ENCODE measurements at places on chromosomes 11 and 22. TPM values are rescaled to one million over a fixed set of nuclear protein-coding genes. Genes with fewer than 3 reads are reported as not detected.

The HTR3A gene
- not detected for total RNA-seq

DNA sequence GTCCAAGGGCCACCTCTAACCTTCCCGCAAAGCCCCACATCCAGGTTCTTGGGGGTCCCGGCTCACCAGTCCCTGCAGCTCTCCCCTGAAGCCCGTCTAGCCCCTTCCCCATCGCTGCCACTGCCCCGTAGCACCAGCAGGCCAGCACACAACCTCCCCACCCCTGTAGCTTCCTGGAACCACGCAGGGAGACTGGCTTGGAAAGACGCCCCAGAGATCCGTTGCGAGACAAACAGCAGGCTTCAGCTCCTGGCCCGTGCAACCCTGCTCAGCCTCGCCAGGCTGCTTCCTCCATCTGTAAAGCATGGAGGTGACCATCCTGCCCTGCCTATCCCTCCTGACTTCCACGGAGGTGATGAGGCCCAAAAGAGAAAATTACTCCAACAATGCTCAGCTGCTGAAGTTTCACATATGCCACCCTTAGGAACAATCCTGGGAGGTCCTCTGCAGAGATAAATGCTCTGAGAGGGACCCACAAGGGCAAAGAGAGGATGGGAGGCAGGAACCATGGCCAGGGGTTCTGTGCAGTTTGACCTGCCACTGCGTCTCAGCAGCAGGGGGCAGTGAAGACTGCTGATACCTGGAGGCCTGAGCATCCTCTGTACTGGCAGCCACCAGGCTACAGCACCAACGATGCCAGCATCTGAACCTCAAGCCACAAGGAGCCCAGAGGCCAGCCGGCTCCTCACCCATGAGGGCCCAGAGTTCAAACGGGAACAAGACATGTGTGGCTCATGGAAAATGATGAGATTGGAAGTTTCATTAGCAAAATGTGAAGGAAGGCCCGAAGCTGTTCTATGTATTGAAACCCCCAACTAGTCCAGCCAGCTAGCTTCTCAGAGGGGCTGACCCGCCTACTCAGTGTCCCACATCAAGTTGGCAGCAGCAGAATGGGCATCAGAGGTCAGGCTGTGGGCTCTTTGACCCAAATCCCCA, 16.1 kb downstream of the DGCR2 start:
- DNase-seq: no peak

DNA sequence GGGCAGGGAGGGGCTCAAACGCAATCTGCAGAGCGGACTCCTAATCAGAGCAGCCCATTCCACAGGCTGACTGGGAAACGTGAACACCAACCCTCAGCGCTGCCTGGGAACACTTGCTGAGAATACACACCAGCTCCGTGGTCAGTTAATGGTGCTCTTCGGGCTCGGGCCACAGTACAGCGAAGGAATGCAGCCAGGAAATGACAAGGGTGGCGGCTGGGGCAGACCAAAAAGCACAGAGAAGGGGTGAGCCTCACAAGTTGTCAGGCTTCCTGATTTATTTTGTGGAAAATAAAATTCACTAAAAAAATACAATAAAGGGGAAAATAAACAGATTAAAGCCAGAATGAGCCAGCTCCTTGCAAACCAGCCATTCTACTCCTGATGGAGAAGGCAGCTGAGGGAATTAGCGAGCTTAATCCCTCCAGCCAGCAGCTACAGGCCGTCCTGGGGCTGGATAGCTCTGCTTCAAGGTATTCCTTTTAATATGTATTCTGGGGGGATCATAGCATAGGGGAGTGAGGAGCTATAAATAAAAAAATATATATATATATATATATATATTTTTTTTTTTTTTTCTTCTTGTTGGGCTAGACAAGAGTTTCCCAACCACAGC, 165.5 kb upstream of the NTM start:
- no peak for DNase-seq

DNA sequence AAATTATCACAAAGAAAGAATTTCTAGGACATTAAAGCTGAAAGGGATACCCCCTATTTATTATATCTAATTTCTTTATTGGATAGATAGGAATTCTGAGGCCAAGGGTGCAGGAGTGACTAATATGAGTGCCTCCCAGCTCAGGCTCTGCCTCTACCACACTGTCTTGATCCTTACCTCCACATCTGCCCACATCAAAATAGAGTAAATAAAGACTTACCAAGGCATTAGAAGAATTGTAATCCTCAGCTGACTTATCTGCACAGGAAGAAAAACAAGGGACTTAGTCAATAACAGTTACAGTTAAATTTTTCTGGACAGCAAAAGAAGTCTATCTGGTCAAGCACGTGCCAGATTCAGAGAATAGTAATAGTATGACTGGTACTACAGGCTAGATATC, 72.6 kb upstream of the GDPD4 start:
- no peak for DNase-seq

The PIK3IP1 gene
- 10.4 TPM for total RNA-seq

GRCh38 chr22:30240541-30241417, 5.8 kb downstream of the LIF start:
- no peak for DNase-seq

The MGAT3 gene
- 3.9 TPM for total RNA-seq

GRCh38 chr11:132288036-132288435, 917.6 kb downstream of the NTM start:
- no peak for DNase-seq

The HMOX1 gene
- total RNA-seq: 4.8 TPM

The FGF19 gene
- total RNA-seq: not detected

DNA sequence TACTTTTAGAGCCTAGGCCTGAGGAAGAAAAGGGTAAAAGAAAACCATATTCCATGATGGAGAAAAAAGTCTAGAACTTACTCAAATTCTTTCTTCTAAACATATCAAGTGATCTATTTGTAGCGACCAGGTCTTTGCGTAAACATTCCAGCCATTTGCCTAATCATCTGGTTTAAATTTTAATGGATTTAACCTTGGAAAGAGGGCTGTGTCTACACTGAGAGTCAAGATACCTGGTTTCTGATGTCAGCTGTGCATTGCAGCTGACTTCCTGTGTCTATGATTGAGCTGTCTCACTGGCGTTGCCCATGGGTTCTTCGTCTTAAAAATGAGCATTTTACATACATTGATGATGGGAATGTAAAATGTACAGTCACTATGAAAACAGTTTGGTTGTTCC, 10.0 kb upstream of the TMEM123 start:
- DNase-seq: no peak

DNA sequence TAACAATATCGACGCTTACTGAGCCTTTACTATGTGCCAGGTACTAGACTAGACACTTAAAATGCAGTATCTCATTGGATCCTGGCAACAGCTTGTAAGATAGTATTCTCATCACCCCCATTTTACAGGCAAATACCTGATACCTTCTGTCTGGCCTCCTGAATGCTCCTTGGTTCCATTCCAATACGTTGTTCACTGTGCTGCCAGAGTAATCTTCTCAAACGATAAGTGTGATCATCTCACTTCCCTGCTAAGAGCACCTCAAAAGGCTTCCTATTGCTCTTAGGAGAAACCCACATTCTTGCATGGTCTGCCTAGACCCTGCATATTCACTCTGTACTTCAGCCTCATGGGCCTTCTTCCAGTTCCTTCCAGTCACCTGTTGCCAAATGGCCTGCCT, 1.3 kb upstream of the NRIP3 start:
- no peak for DNase-seq
